ENCODE measurements at places on chromosomes 6 and 20. TPM values are rescaled to one million over a fixed set of nuclear protein-coding genes. Genes with fewer than 3 reads are reported as not detected.

EFHC1 gene
- total RNA-seq: 14.0 TPM

WFDC10A gene
- total RNA-seq: not detected

BPIFA1 gene
- not detected for total RNA-seq

BHLHE23 gene
- not detected for total RNA-seq

NANP gene
- total RNA-seq: 9.1 TPM

RAMACL gene
- 0.07 TPM for total RNA-seq
